ENCODE measurements at places on chromosomes 12 and 14.

DNA sequence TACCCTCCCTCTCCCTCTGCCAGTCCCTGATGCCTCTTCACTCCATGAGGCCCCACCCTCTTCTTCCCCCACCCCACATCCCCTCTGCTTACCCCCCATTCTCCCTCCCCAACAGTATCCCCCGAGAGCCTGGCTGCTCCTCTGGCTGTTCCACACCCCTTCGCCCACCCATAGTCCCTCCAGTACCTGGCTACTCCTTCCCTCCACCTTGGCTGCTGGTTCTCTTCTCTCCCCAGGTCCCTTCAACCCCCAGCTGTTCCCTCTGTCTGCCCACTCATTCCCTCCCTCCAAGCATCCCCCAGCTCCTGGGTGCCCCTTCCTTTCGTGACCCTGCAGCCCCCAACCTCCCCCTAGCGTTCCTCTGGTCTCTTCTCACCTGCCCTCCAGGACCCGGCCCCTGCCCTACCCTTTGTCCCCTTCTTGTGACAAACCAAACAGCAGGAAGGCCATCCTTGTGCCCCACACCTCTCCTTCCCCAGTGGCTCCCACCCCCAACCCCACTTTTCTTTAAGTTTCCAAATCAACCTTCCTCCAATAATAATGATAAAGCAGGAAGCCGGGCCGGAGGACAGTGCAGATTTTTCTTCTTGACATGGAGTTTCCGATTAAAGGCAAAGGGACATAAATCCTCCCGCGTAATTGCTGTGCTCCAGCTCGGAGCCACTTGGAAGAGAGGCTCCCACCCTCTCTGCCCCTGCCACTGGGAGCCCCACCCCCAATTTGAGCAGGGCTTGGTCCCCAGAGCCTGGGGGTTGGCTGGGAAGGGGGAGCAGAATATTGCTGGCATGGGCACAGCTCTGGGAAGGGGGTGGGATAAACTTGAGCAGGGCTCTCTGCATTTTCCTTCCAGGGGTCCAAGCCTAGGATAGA is 40.0 kb downstream of the SMUG1 start:
- DNase-seq = no peak

DNA sequence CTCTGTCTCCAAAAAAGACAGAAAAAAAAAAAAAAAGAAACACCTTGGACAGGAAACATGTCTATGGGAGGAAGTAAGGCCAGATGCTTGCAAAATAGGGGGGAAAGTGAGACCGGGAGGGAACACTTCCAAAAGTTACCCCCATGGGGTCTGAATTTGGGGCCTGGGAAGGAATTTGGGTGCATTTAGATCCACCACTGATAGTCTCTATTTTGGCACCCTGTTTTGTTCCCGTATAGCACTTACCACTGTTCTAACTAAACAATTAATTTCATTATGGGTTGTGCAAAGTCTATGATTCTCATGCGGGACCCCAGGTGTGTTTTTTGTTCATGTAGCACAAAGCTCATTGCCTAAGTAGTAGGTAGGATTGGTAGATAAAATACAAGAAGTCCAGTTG is 1.4 kb upstream of the MLEC start:
- DNase-seq = no peak

- no peak for DNase-seq
Measured at GRCh38 chr12:69792533-69792932, 32.5 kb upstream of the MYRFL start.

- DNase-seq = peak; percentile 25
Measured at GRCh38 chr14:101119830-101120571, 216.5 kb upstream of the RTL1 start.

GRCh38 chr12:116009805-116010204 is 267.7 kb downstream of the MED13L start:
- no peak for DNase-seq

All from NCI-H1092 treated with DMSO at 0.1 percent for 48 hours (cell line).